ENCODE measurements at places on chromosomes 16 and 17.

DNA sequence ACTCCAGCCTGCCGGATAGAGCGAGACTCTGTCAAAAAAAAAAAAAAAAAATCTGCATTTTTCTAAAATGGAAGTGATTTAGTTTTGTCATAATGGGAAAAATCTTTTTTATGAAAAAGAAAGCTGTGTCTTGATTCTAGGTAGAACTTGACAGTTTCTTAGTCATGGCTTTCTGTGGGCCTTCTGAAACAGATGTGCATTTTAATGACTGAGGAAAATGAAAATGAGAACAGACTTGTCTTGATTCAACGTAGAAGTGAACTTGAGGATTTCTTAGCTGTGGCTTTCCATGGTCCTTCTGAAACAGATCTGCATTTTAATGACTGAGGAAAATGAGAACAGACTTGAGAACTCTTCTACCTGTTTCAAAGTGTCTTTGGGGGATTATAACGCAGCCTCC lies 171.7 kb downstream of the VPS53 start:
- no peak for DNase-seq

GRCh38 chr16:3115003-3115402 lies 2.6 kb downstream of the ZNF205 start:
- no peak for DNase-seq

DNA sequence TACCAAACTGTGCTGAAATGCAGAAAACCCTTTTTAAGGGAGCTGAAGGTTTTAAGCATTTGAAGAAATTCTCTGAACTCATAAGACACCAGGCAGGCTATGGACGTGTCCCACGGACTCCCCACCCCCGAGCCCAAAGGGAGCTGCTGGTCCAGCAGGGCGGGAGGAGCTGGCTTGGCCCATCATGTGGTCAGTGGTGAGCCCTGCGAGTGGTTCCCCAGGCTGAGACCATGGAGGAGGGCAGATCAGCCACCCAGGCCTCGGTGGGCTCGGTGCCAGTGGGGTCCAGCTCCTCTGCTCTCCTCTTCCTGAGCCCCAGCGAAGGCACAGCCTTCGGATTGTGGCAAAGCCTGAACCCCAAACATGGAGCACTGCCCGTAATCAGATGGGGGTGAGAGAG lies 27.0 kb downstream of the LGALS3BP start:
- no peak for DNase-seq

DNA sequence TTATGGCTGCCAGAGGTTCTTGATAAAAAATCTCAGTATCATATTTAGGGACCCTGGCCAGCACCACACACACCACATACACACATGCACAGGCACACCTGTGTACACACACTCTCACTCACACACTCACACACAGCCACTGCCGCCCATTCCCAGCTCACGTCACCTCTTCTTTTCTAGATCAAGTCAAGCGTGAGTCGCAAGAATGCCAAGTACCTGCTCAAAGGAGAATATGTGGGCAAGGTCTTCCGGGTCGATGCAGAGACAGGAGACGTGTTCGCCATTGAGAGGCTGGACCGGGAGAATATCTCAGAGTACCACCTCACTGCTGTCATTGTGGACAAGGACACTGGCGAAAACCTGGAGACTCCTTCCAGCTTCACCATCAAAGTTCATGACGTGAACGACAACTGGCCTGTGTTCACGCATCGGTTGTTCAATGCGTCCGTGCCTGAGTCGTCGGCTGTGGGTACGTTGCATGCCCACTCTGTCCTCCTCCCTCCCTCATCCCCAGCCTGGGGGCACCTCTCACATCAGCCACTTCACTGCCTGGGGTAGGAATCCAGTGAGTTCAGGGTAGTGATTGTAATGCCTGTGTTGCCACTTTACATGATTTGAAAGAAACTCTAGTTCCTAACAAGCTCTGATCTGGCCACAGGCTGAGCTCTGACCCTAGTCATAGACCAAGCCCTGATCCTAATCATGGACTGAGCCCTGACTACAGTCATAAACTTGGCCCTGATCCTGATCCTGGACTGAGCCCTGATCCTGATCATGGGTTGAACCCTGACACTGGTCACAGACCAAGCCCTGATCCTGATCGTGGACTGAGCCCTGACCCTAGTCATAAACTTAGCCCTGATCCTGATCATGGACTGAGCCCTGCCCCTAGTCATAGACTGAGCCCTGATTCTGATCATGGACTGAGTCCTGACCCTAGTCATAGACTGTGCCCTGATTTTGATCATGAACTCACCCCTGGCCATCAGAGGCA lies 20.4 kb downstream of the CDH5 start:
- no peak for DNase-seq

- DNase-seq = no peak
Observed at GRCh38 chr16:78761427-78761826, 662.0 kb downstream of the WWOX start.

DNA sequence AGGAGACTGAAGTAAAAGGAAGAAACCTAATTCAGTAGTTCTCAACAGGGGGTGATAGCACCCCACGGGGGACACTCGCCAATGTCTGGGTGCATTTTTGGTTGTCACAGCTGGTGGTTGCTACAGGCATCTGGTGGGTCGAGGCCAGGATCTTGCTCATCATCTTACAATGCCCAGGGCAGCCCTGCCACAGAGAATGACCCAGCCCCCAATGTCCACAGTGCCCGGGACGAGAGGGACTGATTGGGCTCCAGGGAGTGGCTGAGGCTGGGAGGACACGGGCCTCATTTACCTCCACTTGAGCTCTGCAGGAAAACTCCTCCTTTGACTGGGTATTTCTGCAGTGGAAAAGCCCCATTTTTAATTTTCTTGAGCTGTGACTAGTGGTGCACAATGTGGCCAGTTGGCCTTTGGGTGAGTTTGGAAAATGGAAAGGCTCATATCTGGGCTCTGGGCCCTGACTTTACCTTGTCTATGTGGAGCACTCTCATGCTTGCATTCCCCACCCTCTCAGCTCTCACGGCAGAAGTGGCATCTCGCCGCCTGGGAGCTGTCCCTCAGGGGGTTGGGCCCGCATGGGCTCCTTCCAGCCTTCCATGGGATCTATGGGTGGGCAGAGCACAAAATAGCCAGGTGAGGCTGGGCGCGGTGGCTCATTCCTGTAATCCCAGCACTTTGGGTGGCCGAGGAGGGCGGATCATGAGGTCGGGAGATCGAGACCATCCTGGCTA lies 37.7 kb upstream of the IRF8 start:
- DNase-seq = no peak

DNA sequence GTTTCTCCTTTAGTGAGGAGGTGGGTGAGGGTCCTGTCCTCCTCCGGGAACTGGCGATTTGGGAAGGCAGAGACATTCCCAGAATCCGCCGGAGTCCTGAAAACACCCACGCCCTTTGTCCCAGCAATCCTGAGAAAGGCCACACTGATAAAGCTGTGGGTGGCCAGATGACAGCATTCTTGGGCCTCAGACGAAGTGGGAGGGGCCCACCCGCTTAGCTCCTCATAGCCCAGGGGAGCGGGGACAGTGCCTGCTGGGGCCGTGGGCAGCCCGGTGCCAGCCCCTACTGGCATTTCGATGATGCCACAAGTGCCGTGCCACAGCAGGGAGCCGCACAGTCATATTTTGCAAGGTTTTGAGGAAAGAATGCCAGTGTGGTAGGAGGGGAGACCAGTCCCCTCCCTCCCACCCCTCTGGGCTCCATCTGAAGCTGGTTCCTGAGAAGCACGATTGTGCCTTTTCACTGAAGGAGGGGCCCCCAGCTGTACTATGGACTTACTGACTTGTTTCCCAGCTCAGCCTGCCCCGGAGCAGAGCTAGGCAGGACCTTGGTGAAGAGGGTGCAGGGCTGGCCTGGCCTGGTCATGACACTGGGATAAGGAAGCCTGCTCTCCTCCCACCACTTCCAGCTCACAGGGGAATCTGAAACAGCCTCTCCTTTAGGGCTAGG lies 20.9 kb upstream of the MPRIP start:
- DNase-seq = no peak

GRCh38 chr16:47627085-47627639 lies 166.0 kb downstream of the PHKB start:
- no peak for DNase-seq

DNA sequence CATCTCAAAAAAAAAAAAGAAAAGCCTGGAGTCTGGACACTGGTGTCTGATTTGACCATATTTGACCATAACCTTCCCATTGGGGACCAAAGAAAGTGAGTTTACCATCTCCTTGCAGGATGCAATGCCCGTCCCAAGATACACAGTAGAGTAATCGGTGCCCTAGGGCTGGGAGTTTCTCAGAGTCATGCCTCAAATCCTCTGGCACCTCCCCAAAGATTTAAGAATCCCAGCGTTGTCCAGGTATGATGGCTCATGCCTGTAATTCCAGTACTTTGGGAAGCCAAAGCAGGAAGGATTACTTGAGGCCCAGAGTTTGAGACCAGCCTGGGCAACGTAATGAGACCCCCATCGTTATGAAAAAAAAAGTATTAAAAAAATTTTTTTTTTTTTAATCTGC lies 5.0 kb downstream of the PITPNM3 start:
- no peak for DNase-seq

DNA sequence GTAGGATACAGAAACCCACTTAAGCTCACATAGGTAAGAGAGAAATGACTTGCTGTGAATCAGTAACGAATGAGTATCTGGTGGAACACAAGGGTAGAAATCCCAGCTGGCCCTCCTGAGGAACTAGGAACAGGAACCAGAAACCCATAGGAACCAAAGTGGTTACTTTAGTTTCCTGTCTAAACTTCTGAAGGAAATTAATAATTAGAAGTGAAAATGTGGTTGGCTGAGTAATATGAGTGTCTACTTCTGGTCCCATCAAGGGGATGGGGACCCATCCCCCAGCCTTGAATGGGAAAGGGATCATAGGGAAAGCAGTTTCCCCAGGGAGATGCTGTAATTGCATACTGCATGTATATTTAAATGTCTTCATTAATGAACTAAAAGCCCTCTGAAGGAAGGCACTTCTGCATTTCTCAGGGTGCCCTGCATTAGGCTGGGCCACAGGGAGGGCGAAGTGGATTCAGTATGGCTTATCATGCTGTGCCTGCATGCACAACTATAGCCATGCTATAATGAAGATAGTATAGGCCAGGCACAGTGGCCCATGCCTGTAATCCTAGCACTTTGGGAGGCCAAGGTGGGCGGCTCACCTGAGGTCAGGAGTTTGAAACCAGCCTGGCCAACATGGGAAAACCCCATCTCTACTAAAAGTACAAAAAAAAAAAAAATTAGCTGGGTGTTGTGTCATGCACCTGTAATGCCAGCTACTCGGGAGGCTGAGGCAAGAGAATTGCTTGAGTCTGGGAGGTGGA lies 45.6 kb downstream of the CYB5B start:
- DNase-seq = no peak

GRCh38 chr17:78817123-78817522 lies 23.5 kb downstream of the USP36 start:
- DNase-seq = no peak

GRCh38 chr17:14011740-14012405 lies 57.4 kb upstream of the COX10 start:
- DNase-seq = no peak

- DNase-seq = no peak
Observed at GRCh38 chr16:14151256-14152030, 80.3 kb downstream of the MRTFB start.

DNA sequence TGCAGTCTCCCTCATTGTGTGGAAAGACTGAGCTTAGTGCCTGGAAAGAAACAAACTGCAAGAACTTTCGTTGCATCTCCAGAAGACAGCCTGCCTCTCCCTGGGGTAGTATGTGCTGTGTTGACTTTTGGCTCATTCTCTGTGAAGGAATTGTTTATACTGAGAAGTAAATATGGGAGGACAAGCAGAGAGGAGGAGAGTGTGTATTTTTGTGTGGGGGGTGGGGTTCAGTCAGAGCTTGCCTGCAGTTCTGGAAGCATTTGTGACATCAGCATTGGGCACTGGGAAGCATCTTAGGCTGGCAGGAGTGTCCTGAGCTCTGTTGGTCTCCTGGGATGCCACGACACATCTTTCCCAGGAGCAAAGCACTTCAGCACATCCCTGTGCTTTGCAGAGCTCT lies 147.9 kb downstream of the HS3ST3B1 start:
- no peak for DNase-seq

DNA sequence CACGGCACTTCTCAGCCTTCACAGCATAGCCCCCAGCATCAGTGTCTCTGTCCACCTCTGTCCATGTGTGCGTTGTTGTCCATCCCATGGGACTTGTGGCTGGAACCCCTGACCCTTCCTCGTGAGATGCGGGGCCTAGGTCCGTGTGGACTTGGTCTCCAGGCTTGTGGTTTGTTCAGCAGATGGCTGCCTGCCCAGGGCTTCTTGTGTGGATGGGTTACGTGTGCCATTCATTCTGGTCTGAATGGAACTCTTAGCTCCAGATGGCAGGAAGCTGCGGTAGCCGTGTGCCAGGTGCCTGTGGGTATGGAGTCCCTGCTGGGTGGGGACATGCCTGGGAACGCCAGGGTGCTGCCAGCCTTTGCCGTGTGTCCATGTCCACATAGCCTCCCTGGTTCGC lies 31.7 kb upstream of the NUDT16L1 start:
- no peak for DNase-seq

- DNase-seq = no peak
Observed at GRCh38 chr16:66541388-66542355, 8.2 kb downstream of the TK2 start.

GRCh38 chr17:65966072-65966695 lies 225.7 kb downstream of the CEP112 start:
- no peak for DNase-seq

GRCh38 chr17:80596760-80597608 lies 52.3 kb downstream of the RPTOR start:
- DNase-seq = no peak

DNA sequence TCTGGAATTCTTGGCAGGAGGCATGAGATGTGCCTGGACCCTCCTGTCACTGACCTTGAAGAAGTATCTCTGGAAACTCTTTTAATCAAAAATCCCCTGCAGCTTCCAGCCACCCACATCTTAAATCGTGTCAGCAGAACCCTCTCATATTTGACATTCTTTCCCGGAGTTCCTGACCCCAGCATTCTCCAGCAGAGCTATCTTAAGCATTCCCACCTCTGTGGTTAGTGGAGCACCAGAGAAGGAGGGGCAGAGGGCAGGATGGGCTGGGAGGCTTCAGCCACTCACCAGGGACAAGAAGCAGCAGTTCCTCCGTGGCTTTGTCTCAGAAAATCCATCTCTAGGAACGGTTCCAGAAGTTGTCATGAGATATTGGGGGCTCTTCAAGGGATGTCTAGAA lies 149.9 kb downstream of the RGS9 start:
- DNase-seq = no peak

DNA sequence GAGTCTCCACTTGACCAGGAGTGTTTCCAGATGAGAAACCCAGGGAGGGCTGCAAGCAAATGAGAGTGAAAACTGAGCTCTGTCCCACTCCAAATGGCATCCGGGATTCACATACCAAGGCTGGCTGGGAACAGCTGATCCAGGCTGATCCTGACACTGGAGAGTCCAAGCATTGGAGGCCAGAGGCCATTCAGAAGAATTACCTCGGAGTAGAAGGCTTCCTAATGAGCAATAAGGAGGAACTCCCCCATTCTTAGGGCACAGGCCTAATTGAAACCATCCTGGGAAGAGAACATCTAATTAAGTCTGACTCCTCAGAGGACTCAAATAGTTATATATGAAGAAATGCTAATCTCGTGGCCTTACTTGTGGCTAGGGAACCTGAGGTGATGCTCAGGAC lies 142.8 kb downstream of the PRKCA start:
- DNase-seq = no peak

- no peak for DNase-seq
Observed at GRCh38 chr16:30760577-30761426, 1.1 kb downstream of the CFAP119 start.

GRCh38 chr16:83907111-83907510 lies 8.2 kb downstream of the MLYCD start:
- no peak for DNase-seq
